ENCODE measurements at places on chromosomes 2 and 18.
A peak's percentile ranks its signal among the peaks of the same experiment; 100 is the strongest.

- no peak for DNase-seq
These were observed 14.3 kb upstream of the KCMF1 start for GRCh38 chr2:84956334-84957297.

GRCh38 chr2:190190507-190191162 lies 128.1 kb upstream of the MSTN start:
- DNase-seq: no peak

DNA sequence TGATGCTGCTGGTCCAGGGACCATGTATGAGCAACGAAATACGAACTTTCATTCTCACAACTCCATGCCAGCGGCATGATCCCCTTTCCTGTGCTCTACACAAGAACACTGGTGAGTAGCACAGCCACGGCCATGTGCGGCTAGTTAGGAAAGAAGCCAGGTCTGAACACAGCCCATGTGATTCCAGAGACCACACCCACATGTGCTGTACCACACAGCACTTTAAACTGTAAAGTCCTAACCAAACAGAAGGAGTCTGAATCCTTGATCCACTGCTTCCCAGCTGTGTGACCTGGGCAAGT lies 33.0 kb upstream of the ACAA2 start:
- DNase-seq: peak; percentile 62

- DNase-seq: no peak
These were observed 85.8 kb upstream of the XIRP2 start for GRCh38 chr2:166802475-166802874.

DNA sequence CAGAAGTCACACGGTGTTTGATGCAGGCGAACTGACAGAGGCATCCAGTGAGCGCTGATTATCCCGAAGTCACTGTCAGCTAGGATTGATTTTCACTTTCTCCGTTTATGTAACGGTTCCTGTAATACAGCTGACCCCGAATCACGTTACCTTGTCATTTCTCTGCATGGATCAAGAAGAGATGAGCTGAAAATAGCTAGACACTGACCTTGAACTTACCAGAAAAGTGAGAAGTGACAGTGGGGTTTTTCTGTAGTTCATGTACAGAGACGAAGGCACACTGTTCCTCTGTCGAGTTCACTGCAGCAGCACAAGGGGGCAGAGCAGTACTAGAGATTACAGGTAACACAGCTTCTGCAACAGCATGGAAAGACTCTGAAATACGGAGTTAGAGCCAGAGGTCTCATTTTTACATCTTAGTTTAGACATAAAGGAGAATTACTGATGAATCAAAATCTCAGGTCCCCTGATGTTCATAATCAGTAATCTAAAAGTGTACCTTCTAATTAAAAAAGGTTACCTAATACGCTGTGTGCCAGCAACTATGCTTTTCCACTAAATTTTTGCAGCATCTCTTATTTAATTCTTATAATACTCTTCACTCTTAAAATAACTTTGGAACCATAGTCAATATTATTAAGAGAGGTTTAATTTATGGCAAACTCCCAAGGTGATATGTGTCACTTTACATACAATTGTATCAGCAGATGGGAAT lies 33.1 kb downstream of the ARHGAP15 start:
- DNase-seq: peak; percentile 36

- DNase-seq: no peak
These were observed 215.2 kb upstream of the NT5C1B start for GRCh38 chr2:18804536-18804935.

DNA sequence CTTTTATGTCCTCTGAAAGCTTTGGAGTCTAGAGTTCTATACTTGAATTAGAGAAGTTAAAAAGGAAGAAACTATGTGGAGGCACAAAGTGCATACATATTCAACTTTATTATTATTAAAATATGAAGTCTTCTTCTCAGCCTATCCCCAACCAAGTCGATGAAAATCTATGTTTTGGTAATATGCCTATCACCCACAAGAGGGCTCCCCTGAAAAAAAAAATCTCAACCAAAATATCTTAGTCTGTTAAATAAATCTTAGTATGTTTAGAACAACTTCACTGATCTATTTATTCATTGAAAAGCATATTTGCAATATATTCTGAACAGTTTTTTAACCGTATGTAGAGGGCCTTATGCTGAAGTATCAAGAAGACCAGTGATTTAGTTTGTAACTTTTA lies 804.5 kb downstream of the TDRD15 start:
- DNase-seq: peak; percentile 3

GRCh38 chr2:66541646-66542045 lies 106.7 kb downstream of the MEIS1 start:
- DNase-seq: no peak

All from iris pigment epithelial cell (primary cell).